HepG2 (cell line): ENCODE measurements at places on chromosomes 3 and 15.

GRCh38 chr3:111802700-111803099, 56.4 kb upstream of the PHLDB2 start:
- no peak for DNase-seq

GRCh38 chr3:132279030-132279429, 38.2 kb upstream of the ACP3 start:
- DNase-seq, result no peak

- DNase-seq, result no peak
Observed at GRCh38 chr3:24401090-24401810, 93.4 kb downstream of the THRB start.

DNA sequence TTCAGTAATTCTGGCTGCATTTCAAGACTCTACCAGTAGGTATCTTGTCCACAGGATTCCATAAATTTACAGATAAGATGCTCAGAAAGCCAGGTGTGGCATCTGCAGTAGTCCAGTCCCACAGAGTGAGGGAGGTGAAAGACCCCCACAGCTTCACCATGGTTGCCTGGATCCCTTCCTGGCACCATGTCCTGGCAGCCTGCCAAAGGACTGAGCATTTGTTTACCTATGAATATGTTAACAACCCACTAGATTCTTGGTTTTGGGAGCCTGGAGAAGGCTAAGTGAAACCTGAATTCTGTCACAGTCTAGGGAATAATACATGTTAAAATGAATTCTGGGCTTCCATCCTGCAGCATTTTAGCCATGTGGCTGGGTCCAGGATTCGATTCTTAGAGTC, 14.9 kb downstream of the CHST2 start:
- DNase-seq, result no peak

GRCh38 chr3:100852840-100853239, 140.4 kb downstream of the ABI3BP start:
- no peak for DNase-seq

DNA sequence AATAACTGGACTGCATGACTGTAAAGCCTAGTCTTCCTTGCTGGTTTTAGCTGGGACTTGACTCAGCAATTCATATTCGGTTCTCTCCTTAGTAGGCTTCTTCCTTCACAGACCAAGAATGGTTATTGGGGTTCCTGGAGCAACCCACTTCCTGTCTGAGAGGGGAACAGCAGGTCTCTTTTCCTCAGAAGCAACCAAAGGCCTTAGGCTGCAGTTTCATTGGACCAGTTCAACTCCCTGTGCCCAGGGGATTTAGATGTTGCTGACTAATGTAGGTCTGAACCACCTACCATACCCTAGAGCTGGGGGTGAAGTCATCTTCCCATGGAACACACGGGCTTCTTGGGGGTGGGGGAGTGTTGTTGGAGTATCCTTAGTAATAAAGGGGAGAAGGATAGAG, 84.0 kb upstream of the SKOR1 start:
- DNase-seq, result no peak

DNA sequence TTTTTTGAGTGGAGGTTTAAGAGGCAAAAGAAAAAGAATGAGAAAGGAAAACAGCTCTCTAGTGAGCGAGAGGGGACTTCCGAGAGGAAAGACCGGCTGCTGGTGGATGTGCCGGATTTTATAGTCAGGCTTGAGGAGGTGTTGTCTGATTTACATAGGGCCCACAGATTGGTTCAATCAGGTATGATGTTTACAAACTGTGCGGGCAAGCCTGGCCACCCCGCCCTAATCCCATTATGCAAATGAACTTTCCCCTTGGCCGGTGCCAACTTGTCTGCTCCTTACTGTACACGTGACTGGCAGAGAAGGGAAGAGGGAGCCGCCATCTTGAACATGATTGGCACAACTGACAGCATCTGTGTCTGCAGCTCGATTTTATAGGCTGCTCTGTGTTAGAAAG, 44.7 kb downstream of the FAM43A start:
- DNase-seq, result no peak

DNA sequence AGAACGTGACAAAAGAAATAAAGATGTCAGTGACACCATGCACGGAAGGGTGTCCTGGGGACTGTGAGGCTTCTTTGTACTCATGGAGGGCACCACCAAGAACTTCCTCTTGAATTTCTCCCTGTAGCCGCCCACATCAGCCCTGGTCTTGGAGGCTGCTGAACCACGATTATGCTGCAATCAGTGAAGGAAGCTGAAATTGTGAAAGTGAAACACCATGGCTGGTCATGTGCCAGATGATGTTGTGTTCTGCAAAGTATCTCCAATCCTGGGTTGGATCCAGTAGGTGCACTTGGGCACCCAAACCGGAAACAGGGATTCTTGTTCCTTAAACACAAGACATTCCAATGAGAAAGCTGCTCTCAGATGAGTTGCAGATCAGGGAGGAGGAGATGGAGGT, 104.4 kb upstream of the GOLGA6L6 start:
- DNase-seq, result no peak

DNA sequence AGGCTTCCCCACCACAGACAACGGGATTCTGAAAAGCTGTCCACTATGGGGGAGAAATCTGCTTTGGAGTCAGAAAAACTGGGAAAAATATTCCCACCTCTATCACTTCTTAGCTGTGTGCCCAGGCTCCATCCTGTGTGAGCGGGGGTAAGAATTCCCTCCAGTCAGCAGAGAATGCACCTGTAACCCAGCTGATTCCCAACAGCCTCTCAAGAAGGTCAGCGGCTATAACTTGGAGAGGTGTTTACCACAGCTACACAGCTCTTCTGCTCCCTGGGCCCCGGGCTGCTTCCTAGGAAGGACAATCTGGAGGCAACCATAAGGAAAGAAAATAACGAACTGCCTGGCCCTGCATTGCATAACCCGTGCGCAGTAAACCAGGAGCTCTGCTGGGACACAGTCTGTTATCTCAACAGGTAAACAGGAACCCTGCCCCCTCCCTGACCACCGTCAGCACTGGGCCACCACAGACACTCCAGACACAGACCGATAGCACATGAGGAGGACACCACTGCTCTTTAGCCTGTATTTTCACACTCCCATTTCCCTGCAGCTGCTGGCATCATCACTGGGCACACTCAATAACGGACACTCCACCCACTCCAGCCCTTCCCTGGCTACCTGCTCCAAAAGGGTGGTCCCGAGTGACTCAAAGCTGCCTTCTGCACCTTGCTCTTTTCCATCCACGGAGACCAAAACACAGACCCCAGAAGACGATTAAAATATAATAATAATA, 2.1 kb downstream of the RAB43 start:
- DNase-seq, result peak; percentile 86
